Hematopoietic multipotent progenitor cell treated with erythropoietin and hydrocortisone succinate and interleukin-3 and kit ligand, for 17 days (in vitro differentiated cells): ENCODE measurements at places on chromosomes 2 and 18.

GRCh38 chr2:101942851-101943250 is 48.9 kb upstream of the IL1R2 start:
- no peak for DNase-seq

- DNase-seq = no peak
Measured at GRCh38 chr2:64359892-64360657, 93.9 kb upstream of the LGALSL start.

DNA sequence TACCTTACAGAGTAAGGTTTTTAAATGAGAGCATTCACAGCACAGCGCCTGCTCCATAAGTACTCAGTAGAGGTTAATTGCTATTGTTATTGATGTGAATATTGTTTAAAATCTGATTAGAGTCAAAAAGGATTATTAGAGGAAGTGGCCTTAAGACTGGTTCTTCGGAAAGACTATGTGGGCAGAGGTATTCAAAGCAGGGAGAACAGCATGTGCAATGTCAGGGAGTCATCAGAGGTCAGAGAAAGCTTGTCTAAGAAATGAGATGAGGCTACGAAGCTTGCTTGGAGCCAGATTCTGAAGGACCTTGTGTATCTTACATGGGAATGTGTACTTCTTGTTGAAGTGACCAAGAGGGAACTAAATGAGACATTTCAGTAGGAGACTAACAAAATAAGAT is 49.8 kb downstream of the PMS1 start:
- no peak for DNase-seq

DNA sequence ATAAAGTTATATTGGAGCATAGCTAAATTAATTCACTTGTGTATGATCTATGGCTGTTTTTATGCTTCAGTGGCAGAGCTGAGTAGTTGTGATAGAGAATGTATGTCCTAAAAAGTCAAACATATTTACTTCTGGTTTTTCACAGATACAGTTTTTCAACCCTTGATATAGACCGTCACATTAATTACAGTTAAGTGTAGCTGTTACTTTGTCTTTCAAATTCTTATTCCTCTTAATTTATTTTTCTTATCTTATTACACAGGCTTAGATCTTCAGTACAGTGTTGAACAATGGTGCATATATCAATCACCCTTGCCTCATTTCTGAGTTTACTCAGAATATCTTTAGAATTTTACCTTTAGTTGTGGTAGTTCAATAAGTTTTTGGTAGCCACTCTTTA is 12.2 kb upstream of the CYRIA start:
- no peak for DNase-seq

DNA sequence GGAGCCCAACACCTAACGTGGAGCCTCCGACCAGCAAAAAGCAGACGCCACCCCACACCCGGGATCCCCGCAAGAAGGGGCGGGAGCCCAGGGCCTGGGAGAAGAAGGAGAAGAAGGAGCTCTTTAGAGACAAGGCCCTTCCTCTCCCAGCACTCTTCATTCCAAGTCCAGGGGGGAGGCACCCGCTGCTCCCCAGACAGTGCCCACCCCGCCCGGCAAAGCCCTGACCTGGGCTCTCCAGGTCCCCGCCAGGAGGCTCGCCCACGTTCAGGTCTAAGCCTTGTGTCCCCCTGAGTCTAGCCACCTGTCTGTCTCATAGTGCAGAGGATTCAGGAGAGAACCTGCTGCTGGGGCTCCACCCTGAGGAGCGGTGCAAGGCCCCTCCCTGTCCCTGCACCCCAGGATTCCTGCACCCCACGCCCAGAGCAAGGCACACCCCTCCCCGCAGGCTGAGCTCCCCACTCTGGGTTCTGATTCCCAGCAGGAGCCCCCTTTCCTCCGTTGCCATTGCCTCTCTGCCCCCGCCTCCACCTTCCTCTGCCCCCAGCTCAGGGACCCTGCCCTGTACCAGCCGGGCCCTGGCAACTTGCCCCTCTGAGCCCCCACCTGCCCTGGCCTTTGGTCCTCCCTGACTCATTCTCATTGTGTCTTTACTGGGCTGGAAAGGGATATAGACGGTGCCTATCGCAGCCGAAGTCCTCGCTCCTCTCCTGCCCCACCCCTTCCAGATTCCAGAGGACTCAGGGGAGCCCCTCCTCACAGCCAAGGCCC is 33.5 kb upstream of the GPC1 start:
- DNase-seq = no peak

GRCh38 chr2:223027442-223027841 is 24.5 kb upstream of the KCNE4 start:
- no peak for DNase-seq

DNA sequence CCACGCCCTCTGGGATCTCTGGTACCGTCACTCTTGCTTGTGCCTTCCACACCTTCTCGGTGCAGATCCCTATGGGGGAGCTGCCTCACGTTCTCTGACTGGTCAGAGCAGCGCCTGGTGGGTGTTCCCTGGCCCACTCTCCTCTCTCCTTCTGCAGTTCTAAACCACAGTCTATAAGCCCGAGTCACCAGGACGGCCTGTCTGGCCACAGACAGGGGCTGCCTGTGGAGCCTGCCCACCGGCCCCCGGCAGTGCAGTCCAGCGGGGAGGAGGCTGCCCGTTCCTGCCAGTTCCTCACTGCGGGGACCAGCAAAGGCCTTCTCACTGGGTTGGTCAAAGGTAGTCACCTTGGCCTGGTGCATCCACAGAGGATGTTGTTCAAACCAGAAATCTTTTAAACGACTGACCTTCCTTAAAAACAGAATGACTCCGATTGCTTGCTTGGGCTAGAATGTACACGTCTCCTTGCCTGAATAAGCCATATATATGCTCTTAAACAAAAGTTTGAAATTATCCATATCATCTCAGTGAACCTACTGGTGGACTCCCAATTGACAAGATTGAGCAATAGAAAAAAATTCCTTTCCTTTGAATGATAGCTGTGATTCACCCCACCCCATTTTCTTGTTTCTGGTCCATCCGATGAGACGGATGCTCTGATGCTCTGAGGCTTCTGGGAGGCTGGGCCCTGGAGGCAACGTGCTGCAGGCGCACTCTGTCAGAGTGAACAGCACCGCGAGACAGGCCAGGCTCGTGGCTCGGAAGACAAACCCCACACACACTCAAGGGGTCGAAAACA is 61.2 kb downstream of the RALBP1 start:
- DNase-seq = no peak

GRCh38 chr2:46669996-46670793 is 190.8 kb downstream of the TMEM247 start:
- DNase-seq = no peak

- DNase-seq = no peak
Measured at GRCh38 chr2:44033947-44034346, 38.2 kb upstream of the LRPPRC start.
